LHCN-M2 (cell line): ENCODE measurements at places on chromosomes 12 and 14. TPM values are rescaled to one million over a fixed set of nuclear protein-coding genes. Genes with fewer than 3 reads are reported as not detected.
A peak's percentile ranks its signal among the peaks of the same experiment; 100 is the strongest.

CIDEB gene
- 0.34 TPM in 1 of 2 replicates, not detected in the other for total RNA-seq

SLC25A21 gene
- 0.19 and 0.57 TPM in 2 replicates for total RNA-seq

DNA sequence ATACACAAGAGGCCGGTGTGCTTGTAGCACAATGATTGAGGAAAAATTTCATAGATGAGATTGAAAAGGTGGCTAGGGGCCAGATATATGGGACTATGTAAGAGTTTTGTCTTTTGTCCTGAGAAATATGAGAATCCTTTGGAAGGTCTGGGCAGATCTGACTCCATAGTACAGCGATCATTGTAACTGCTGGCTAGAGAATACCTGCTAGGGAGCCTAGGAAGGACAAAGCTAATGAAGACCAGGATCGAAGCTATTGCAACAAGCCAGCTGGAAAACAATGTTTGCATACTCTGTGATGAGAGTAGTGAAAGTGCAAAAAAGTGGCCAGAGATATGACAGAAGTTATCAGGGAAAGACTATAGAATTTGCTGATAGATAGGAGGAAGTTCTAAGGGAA lies 537.6 kb downstream of the C12orf50 start:
- no peak for DNase-seq

DNA sequence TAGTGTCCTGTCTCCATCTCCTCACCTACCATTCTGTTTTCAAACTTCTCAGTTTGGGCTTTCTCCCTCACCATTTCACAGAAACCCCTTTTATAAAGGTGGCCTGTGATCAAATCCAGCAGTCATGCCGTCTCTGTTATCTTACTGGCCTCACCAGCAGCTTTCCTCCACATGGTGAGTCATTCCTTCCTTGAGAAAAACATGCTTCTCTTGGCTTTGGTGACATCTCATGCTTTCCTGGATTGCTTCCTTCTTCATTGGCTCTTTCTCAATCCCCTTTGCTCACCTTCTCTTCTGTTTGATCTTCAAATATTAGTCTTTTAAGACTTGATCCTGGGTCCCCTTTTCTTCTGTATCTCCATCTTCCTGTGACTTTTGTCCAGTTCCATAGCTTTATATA lies 164.9 kb downstream of the ANO4 start:
- peak; percentile 36 for DNase-seq
